Cardiac septum (tissue), 1 donor: ENCODE measurements at places on chromosomes 16 and 17. TPM values are rescaled to one million over a fixed set of nuclear protein-coding genes. Genes with fewer than 3 reads are reported as not detected.

GRCh38 chr17:80762076-80762475 lies 217.4 kb downstream of the RPTOR start:
- no peak for DNase-seq

GRCh38 chr16:56742030-56742984 lies 12.4 kb downstream of the NUP93 start:
- DNase-seq = no peak

DNA sequence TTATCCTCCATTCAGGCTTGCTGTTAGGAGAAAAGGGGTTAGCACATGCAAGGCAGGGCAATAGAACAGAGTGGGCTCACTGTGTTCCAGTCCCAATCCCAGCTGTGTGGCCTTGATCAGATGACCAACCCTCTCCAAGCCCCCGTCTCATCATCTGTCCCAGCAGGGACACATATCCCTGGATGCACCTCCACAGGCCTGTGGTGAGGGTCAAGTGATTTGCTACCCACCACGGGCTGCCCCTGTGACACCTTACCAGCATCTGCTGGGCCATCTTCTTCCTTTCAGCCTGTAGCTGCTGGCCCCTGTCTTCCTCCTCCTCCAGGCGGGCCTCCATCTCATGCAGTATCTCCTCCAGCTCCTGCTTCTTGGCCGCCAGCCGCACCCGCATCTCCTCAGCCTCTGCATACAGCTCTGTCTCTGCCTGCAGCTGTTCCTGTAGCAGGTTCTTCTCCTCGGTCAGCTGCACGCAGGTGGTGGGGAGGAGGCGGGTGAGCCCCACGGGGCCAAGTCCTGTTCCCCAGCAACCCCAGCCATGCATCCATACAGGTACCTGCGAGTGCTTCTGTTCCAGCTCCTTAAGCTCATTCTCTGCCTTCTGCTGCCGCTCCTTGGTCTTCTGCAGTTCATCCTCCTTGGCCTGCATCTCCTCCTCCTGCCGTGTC lies 91.3 kb downstream of the NDE1 start:
- no peak for DNase-seq

GRCh38 chr16:19804538-19805323 lies 79.9 kb downstream of the GPRC5B start:
- peak; percentile 88 for DNase-seq

GRCh38 chr17:70270554-70270953 lies 101.2 kb downstream of the KCNJ2 start:
- DNase-seq = no peak

The KPNA2 gene
- 20.7 TPM for total RNA-seq

- DNase-seq = no peak
Observed at GRCh38 chr17:41421617-41422016, 2.8 kb downstream of the KRT37 start.

DNA sequence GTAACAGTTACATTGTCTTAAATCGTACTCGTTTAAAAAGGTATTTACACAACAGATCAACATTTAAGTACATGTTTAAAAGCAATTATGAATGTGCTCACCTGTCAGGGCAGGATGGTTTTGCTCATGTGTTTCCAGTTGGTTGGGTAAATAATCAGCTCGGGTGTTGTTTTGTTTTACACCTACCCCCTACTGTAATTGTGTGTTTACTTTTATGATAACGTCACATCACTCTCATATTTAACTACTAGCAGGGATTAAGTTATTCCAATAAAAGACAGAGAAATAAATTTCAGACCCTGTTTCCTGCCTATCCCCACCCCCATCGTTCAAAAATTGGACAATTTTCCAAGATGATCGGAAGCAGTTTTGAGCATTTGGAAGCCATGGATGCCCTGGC lies 390.2 kb downstream of the SEC14L1 start:
- no peak for DNase-seq
